ENCODE measurements at places on chromosomes 12 and 14.

GRCh38 chr14:105702275-105702817 is 176.0 kb downstream of the TMEM121 start:
- DNase-seq: no peak

DNA sequence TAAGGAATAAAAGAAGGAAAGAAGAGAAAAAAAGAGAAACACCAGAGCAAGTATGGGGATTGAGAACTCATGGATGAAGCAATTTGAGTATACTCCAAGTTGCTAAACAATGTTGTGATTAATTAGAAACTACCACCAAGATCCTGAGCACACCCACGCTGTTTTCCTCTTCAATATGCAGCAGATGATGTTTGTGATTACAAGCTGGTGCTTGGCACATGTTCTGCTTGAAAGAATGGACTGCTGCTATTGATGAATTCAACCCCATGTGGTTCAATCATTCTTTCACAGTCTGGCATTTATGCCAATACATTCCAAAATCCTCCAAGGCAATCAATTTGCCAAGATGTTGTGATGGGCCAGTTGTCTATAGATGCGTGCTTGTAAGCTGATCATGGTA is 146.8 kb downstream of the SLC2A13 start:
- no peak for DNase-seq

DNA sequence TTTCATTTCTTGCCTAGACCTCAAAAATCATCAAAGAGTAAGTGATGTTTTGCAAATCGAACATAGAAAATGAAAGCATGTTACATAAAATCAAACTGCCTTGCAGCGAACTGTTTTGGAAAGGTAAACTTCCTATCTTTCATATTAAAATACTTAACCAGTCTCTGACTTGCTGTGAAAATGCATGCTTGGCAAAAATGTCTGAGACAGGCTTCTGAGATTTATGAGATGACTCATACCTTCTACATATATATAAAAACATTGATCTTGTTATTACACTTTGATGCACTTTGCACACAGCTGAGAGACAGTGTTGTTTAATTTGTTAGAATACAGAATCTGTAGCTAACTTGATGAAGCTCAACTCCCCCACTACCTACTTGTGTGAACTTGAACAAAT is 179.1 kb downstream of the KITLG start:
- DNase-seq: no peak

- DNase-seq: no peak
Observed at GRCh38 chr14:77076113-77076631, 21.9 kb upstream of the CIPC start.

GRCh38 chr12:50039151-50039835 is 14.0 kb upstream of the RACGAP1 start:
- peak; percentile 68 for DNase-seq

Measured in bone marrow (tissue), 2 donors.